NB4 (cell line): ENCODE measurements at places on chromosomes 13 and 19.
A peak's percentile ranks its signal among the peaks of the same experiment; 100 is the strongest.

- DNase-seq: peak; percentile 46
These were observed 12.0 kb downstream of the EBPL start for GRCh38 chr13:49679246-49679645.

DNA sequence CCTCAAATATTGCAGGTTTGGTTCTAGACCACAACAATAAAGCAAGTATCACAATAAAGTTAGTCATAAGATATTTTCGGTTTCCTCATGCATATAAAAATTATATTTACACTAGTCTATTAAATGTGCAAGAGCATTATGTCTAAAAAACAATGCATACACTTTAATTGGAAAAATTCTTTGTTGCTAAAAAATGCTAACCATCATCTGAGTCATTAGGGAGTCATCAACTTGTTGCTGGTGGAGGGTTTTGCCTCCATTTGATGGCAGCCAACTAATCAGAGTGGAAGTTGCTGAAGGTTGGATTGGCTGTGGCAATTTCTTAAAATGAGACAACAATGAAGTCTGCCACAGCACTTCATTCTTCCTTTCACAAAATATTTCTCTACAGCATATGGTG lies 422.3 kb upstream of the GPC6 start:
- DNase-seq: no peak

DNA sequence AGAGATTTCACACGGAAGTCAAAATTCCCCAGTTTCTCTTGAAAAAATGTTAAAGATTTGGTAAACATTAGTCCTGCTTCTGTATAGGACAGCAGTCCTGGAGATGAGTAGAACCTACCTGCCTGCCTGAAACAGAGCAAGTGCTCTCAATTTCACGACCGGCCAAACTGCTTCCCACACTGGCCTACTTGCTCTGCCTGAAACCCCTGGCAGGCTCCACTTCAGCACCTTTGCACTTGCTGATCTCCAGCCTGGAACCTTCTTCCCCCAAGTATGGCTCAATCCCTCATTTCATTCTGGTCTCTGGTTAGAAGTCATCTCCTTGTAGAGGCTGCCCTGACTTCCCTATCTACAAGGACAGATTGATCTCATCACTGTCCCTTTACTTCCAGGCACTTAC lies 271.4 kb downstream of the DLEU7 start:
- no peak for DNase-seq

- DNase-seq: peak; percentile 52
These were observed 4.0 kb upstream of the GRIN3B start for GRCh38 chr19:996051-996838.

DNA sequence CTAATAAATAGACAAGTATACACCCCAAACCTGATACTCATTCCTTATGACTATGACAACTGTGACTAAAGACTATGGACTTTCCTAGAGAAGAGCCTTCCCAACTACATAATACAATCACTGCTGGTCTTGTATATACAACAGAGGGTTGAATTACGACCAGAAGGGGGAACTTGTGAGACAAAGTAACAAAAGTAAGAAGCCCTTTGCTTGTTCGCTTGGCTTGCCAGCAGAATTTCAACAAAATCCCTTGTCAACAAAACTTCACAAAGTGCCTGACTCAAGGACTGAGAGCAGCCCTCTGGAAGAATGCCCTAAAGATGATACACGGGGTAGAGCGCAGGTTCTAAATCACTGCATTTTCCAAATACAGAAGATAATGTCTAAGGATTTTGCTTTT lies 99.4 kb downstream of the WASF3 start:
- DNase-seq: peak; percentile 47

DNA sequence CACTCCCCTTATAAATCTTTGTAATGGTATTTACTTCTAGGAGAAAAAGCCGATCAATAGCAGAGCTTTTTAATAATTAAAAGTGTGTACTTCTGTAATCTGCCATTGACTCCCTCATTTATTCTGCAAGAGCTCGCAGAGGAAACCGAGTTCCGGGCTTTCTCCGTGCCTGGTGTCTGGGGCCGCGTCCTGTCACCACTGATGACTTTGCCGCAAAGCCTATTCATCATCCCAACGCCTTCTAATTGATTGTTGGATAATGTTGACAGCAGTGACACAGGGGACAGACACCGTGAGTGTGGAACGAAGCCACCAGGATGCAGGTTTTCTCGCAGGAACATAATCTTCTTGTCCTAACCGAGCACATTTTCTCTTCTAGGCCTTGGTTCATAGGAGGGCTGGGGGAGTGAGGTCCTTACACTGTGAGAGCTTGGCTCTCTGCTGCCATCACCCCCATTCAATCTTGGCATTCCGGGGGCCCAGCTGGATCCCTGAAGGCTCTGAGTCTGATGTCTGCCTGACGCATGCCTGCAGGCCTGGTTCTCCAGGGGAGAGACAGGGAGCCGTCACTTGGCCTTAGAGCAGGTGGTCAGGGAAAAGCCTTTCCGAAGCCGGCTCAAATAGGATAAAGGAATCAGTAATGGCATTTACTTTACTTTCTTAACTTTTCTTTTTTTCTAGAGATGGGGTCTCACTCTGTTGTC lies 110.3 kb downstream of the KDM4B start:
- DNase-seq: no peak

- no peak for DNase-seq
These were observed 20.0 kb downstream of the CAPS start for GRCh38 chr19:5934069-5934401.

DNA sequence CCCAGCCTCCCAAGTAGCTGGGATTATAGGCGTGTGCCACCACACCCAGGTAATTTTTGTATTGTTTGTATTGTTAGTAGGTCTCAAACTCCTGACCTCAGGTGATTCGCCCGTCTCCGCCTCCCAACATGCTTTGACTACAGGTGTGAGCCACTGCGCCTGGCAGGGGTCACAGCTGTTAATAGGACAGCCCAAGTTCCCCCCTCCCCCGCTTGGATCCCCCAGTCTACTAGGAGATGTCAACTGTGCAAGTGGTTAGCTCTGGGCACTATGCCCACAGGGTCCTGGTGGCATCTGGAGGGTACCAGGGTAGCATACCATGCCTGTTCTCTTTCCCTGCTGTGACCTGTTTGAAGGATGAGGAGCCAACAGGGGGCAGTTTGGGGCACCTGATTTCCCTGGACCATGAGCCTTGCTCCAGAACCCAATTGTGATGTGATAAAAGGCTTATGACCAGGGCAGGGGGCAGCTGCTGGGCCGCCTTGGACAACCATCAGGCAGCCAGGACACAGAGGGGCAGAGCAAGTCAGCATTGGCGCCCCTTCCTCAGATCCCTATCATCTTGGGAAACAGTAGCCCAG lies at the start of gene TSPAN16:
Gene TSPAN16, plus strand, starts transcription at position 496 of the 581 bp plus-strand sequence. CDS start 138 bp downstream, outside the sequence.
- peak; percentile 35 for DNase-seq

DNA sequence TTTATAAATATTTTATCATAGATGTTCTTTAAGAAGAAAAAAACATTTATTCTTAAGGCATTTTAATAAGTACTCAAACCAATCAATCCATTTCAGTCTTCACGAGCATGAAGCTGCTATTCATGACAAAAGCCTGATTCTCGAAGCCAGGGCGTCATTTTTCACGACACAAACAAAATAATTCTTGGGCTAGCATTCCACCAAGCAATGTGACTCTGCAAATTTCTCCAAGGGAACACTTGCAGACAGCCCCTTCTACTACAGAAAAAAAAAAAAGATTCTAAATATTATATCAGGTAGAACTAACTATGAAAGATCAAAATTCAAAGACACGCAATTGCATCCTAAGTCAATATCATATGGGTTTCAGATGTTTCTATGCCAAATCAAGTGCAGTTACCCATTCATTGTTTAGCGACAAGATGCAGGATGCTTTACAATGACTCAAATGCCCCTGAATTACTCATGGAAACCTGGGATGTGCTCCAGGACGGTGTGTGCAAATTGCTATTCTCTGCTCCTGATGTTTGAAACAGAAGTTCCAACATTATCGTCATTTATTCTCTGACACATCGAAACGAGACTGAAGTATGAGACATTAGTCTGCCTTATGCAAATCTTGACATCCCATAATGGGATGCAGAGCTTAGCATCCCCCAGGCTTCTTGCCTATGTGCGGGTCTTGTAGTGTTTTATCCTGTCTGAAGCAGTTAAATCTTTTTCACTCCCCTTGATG lies 517.7 kb downstream of the MYO16 start:
- no peak for DNase-seq

DNA sequence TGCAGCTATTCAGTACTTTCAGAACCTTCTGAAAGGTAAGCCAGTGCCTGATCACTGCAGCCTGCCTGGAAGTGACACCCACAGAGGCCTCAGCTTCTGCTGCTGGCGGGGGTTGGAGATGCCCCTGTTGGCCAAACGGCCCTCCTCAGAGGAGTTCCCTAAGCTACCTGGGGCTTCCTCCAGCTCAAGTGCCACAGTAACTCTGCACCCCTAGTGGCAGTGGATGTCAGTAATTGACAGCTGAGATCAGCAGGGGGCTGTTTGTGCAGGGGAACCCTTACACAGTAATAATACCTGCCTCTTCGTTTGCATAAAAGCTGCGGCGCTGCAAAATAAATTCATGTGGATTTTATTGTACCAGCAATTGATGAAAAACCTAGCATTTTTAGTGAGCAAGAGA lies 28.9 kb downstream of the TDRD12 start:
- peak; percentile 15 for DNase-seq

DNA sequence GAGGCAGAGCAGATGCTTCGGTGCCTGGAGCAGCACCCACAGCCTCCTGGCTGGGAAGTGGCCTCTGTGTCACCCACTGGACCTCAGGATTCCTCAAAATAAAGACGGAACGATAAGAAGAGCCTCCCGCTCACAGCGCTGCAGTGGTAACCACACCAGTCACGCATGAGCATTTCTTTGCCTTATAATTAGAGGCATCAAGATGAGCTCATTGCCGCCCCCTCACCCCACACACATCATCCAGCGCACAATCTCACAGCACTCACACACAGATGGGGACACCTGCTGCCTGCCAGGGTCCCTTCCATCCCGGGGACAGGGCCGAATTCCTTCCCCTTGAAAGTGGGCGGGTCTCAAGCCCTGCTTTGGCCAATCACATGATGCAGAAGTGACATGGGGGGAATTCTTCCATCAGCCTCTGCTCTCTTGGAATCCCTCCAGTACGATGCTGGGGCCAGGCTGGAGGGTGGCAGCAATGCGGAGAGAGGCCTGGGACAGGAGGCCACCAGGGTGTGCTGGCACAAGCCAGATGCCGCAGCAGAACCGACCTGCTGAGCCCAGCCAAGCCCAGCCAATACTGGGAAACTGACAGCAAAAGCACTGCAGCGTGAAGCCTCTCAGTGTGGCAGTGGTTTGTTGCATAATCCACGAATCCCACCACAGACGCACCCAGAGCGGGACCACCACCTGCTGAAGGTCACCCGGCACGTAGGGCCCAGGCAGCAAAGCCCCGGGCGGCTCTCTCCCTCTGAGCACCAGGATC lies 16.0 kb downstream of the PIP5K1C start:
- no peak for DNase-seq

DNA sequence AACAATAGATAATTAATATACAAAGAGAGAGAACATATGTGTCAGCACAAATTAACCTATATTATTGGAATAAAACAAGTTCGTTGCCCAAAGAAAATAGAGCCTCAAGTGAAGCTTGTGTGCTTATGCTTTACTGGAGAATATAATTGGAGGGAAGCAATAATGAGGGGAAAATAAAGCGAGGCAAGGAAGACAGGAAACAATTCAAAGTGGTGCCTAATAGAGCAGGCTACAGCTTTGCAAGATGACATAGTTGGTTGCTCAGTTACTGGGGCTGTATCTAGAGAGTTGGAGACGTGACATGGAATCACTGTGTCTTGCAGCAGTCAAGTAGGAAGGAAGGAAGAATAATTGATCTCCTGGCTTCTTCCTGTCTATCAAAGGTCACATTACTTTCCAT lies 21.1 kb upstream of the SLC10A2 start:
- no peak for DNase-seq

DNA sequence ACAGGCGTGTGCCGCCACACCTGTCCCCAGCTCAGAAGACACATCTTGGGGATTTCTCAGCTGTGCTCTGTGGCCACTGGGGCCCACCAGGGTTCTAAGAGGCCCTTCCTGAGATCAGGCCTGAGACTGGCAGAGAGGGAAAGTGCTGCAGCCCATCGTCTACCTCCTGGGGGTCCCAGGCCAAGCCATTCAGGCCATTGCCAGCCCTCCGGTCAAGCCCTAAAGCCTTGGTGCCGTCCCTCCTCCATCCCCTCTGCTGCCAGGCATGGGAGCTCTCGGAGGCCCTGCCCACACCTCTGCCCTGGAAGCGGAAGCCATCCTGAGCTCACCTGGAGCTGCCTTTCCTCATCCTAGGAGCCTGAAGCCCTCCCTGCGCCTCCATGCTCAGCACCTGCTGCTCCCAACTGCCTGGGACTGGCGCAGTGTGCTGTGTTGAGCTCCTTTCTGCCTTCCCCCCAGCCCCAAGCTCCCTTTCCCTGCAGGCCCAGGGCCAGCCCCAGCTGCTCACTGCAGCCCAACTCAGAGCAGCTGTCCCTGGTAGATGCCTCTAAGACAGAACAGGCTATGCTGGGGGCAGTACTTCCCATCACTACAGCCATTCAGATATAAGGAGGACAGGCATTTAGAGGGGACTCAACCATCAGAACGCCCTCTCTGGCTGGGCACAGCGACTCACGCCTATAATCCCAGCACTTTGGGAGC lies 2.9 kb downstream of the SLC7A9 start:
- no peak for DNase-seq

- peak; percentile 36 for DNase-seq
These were observed 49.5 kb upstream of the PCDH17 start for GRCh38 chr13:57582032-57582431.

GRCh38 chr13:49657241-49657641 lies 28.9 kb downstream of the ARL11 start:
- DNase-seq: no peak

- no peak for DNase-seq
These were observed 12.2 kb downstream of the SUGP2 start for GRCh38 chr19:19021115-19021514.

- DNase-seq: no peak
These were observed 36.3 kb upstream of the MLNR start for GRCh38 chr13:49183672-49184325.

DNA sequence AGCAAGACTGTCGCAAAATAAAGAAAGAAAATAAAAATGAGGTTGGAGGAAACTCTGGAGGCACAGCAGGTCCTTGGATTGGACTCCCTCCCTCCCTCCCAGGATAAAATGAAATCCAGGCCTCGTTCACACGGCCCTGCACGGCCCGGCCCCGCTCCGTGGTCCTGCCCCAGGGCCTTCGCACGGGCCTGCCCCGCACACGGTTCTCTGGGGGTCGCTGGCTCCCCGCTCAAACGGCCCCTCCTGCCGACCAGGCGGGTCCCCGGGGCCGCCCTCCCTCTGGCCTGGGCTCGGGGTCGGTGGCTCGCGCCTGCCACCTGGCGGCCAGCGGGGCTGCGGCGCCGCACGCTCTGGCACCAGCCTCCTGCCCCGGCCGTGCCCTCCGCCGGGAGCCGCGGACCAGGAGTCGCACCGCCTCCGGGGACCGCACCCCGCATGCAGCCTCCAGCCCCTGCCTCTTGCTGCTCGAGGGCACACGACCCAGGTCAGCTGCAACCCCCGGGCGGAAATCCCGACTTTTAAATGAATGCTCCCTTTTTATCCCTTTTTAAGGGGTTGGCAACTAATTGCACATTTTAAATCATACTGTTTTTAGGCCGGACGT lies 1.5 kb upstream of the WDR18 start:
- DNase-seq: peak; percentile 71
